GM23248 (cell line): ENCODE measurements at places on chromosomes 7 and 10.

- DNase-seq, result no peak
Measured at GRCh38 chr10:9515922-9516321, 1461.4 kb downstream of the GATA3 start.

- DNase-seq, result no peak
Measured at GRCh38 chr10:129441372-129442009, 25.6 kb upstream of the MGMT start.

- peak; percentile 49 for DNase-seq
Measured at GRCh38 chr7:139523199-139523941, at the start of gene CLEC2L. Gene CLEC2L (plus strand): TSS chr7:139523685. CDS start chr7:139523928, 243 bp downstream.

- DNase-seq, result peak; percentile 0
Measured at GRCh38 chr7:10022957-10023356, 950.7 kb upstream of the PHF14 start.

GRCh38 chr7:33054261-33054964, 8.2 kb downstream of the NT5C3A start:
- peak; percentile 49 for DNase-seq

GRCh38 chr7:82166260-82167015, 277.1 kb downstream of the CACNA2D1 start:
- DNase-seq, result no peak

GRCh38 chr7:143416565-143417149, 8.0 kb upstream of the EPHA1 start:
- peak; percentile 60 for DNase-seq

DNA sequence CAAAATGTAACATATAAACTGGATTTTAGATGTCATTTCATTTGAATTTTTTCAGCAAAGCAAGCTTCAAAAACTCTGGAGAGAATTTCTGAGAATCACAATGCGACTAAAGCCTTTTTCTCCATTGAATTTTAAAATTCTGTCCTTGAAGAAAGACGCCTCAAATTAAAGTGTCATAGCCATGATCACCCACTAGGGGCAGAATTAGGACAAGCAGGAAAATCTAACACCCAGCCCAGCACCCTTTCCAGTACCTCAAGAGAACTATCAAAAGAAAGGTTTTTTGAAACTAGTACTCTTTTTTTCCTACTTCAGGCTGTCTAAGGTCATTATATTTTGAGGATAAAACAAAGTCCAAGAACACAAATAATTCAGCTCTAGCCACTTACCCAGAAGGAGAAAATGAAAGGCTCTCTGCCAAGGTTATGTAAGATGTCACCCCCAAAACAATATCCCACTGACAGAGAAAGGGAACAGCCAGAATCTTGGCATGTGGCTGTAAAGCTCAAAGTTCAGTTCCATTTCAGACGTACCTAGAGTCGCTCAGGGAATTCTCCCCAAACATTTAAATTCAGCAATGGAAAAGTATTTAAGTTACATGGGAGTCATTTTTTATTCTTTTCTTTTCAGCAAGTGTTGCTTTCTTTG, 299.4 kb downstream of the SNX13 start:
- DNase-seq, result peak; percentile 52

- DNase-seq, result no peak
Measured at GRCh38 chr7:135831455-135832195, 83.0 kb upstream of the FAM180A start.
